ENCODE measurements at places on chromosomes 3 and 15.

DNA sequence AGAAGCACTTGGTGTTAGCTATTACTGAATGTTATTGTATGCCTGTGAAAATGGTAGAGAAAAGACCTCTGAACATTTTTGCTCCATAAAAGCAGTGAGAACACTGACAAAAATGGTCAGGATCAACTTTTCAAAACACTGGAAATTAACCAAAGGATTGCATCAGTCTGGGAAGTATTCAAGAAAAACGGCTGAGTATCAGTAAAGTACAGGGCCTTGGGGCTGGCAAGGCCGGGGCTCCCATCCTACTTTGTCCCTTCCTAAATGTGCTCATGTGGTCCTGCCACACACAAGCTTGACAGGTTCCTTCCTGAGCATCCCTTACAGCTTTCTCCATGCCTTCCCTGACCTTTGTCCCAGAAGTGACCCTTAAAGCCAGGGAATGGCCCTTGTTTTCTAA lies 84.0 kb downstream of the CFAP20DC start:
- no peak for DNase-seq

DNA sequence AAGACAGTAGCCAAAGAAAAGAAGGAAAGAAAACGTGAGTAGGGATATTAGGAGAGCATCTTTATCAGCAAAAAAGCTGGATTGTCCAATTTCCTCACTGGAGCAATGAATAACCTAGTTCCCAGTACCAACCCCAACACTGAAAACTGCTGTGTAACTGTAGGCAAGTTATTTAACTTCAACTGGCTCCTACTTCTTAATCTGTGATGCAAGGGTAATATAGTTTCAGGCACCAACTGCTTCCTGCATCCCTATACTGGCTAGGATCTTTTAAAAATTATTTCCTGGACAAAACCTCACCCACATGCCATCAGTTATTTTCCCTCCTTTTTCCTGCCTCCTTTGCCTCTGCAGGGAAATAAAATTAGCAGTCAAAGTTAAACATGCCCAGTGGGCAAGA lies 59.6 kb downstream of the ZBTB20 start:
- DNase-seq, result no peak

DNA sequence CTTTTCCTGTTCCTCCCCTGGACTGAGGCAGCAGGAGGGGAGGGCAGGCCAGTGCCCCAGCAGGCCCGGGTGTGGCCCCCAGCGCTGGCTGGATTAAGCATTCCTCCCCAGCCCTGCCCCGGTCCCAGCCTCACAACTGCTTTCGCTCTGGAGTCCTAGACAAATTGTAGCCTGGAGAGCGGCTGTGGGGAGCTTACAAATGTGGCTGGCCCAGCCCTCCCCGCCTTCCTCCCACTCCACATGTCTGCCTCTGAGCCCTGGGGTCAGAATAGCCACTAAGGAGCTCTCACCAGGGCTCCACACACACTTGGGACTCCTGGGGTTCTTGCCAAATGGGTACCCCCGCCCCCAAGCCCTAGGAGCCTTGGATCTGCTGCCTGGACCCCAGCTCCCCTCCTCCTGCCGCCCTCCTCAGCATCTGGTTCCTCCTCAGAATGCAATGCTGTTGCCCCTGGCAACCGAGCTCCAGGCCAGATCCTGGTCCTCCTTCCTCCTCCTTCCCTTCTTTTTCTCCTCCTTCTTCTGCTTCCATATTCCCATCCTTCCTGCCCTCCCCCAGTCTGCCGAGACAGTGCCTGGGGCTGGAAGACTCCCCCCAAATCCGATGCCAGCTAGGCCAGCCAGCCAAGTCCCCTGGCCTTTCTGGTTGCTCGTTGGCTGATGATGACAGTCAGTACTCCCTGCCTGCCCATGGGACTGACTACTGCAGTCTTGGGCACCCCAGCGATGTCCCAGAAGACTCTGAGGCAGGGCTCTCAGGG lies 91.1 kb downstream of the LINGO1 start:
- DNase-seq, result no peak

DNA sequence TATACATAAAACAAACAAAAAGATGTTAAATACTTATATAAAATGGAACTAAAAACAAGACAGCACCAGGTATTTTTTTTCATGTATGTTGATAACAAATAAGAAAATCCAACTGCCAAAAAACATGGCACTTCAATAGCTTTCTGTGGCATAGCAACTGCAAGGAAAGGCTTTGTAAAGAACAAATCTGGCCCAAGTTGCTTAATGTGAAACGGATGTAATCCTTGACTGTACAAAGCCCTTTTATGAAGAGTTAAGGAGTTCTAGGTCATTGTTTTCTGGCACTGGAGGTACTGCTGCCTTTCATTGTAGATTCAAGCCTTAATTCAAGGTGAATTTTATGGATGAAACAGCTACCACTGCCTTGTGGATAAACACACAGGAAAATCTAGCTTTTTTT lies 68.8 kb upstream of the SLC12A8 start:
- DNase-seq, result no peak

- DNase-seq, result no peak
These were observed 252.1 kb downstream of the DOCK3 start for GRCh38 chr3:50926868-50927267.

GRCh38 chr3:72163809-72164634 lies 379.1 kb upstream of the PROK2 start:
- DNase-seq, result no peak

GRCh38 chr3:141878817-141879216 lies 2.4 kb downstream of the ATP1B3 start:
- no peak for DNase-seq

DNA sequence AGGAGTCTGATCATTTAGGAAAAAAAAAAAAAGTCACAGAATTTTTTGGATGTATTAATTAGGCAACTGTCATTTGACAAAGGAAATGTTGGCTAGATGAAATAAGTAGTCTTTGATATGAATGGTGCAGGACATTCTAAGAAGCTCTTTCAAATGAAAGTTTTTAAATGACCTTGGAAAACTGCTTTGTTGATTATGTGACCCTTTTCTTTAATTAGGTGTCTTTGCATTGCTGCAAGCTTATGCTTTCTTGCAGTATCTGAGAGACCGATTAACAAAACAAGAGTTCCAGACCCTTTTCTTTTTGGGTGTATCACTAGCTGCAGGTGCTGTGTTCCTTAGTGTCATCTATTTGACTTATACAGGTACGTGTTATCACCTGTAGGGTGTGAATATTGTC lies 84.0 kb downstream of the STT3B start:
- DNase-seq, result no peak

DNA sequence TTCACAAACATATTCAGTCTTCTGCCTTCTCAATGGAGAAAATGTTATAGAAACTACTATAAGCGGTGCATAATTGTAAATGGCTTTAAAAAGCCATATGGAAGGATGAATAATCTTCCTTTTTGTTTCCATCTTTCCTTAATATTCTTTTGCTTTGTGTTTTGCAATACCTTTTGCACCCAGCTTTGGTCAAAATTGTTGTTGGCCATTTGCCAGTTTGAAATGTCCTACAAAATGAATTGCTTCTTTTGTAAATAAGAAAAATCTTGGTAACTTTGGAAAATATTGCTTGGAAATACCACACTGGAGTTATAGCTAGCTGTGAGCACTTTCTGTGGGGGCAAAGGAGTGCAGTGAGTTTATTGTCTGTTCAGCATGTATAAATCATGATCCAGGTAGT lies 93.5 kb upstream of the NR2F2 start:
- DNase-seq, result no peak

DNA sequence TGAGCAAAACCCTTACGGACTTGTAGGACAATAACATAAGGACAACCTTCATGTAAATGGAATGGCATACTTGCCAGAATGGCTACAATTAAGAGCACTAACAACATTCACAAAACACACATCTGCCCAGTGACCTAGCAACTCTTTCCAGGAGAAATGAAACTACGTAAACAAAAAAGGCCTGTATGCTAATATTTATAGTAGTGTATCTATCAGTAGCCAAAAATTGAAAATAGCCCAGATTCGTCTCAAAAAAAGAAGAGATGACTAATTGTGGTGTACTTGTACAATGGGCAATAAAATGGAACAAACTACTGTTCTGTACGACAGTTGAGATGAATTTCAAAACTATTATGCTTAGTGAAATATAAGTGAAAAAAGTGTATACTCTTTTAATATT lies 38.4 kb downstream of the CMC1 start:
- DNase-seq, result no peak

DNA sequence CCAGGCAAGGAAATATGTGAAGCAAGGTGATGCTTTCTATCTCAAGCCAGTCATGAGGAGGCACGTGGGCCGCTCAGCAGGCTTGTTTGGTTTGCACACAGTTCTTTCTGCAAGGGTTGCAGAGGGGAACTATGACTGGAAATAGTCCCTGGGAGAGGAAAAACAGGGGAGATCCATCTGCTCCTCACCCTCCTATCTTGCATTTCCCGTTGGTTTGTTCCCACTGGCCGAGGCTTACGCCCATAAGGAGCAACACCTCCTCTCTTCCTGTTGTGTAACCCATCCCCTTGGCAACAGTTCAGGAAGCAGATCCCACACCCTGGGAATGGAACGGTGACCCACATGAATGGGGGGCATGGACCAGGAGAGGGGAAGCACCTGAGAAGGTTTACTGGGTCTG lies 72.1 kb upstream of the MAGI1 start:
- no peak for DNase-seq

DNA sequence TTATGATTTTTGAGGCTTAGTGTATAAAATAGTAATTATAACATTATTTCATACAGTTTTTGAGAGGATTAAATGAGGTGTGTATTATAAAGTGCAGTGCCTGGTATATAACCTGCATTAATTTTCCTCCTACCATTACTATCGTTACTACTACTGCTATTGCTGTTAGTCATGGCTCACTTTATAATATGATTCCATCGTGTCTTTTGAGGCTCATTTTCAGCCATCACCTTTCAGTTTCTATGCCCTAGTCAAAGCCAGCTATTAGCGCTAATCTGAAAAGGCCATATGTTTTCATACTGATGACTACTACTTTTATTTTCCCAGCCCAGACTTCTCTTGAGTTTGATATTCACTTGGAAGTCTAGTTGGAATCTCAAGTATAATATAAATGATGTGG lies 5.5 kb downstream of the MEF2A start:
- no peak for DNase-seq

- DNase-seq, result peak; percentile 71
These were observed 11.8 kb upstream of the USP3 start for GRCh38 chr15:63492541-63493077.

GRCh38 chr3:179921500-179921899 lies 115.2 kb downstream of the PEX5L start:
- no peak for DNase-seq

DNA sequence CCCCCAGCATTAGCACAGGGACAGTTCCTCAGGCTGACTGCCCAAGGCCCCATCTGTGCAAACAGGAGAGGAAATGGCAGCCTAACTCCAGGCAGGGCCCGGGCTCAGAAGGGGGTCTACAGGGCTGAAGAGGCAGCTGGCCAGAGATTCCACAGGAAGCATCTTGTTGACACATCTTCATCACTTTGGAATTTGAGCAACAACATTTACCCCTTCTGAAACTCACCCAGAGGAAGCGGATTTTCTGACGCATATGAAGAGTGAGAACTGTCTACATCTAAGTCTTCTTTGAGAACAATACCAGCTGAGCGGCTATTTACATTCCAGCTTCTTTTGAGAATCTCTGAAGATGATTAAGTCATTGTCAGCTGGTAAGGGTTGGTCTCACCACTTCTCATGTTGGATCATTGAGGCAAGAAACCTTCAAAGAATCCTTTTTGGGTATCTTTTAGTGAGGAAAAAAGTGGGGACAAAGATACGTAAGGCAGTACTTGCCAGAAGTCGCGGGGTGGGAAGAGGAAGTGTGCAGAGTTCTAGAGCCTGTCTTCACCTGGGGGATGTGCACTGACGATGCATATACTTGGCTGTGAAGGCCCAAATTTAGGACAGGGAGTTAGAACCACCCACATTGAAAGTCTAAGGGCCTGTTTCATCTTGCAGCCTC lies 25.4 kb upstream of the SRP14 start:
- peak; percentile 93 for DNase-seq

- no peak for DNase-seq
These were observed 60.6 kb downstream of the TCF12 start for GRCh38 chr15:56978898-56979662.

GRCh38 chr3:149479621-149480325 lies 5.3 kb downstream of the TM4SF4 start:
- no peak for DNase-seq

GRCh38 chr3:118102737-118103136 lies 931.9 kb downstream of the IGSF11 start:
- DNase-seq, result no peak

All from suppressor macrophage treated with lipopolysaccharide for 1 hour (primary cell).